ENCODE measurements at places on chromosomes 12 and 14. TPM values are rescaled to one million over a fixed set of nuclear protein-coding genes. Genes with fewer than 3 reads are reported as not detected.

The TPH2 gene
- total RNA-seq: not detected

The LTB4R2 gene
- 9.0 TPM for total RNA-seq

The TRHDE gene
- 13.5 TPM for total RNA-seq

The KCNC2 gene
- not detected for total RNA-seq

GRCh38 chr14:68820119-68820518, 27.3 kb upstream of the ZFP36L1 start:
- DNase-seq: no peak

GRCh38 chr12:116876151-116876869, 4.9 kb downstream of the HRK start:
- no peak for DNase-seq

DNA sequence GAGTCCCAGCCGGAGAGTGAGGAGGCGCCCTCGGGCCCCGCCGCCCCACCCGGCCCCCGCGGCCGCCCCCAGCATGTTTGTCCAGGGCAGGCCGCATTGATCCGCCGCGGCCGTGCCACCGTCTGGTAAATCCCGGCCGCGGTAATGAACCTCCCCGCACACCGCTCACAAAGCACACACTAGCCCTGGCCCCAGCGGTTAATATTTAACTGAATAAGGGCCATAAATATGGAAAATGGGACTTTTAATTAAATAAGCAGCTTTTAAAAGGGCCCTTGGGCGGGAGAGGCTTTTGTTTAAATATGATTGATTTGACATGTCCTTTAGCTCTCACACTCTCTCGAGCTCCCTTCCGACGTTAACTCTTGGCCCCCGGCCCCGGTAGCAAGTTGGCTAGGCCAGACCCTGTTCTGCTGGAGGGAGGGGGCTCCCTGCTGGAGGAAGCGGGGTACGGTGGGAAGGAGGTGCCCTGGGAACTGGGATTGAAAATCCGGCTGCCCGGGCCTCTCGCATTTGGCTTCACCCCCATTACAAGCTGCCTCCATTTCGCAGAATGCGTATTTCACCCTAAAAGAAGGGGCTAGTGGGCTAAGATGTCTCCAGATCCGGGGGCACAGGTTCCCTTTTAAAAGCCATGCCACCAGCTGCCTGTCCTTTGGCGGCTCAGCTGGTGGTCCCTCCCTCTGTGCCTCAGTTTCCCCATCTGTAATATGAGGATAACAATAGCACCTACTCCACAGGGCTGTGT, 199.8 kb downstream of the RBM19 start:
- DNase-seq: no peak

DNA sequence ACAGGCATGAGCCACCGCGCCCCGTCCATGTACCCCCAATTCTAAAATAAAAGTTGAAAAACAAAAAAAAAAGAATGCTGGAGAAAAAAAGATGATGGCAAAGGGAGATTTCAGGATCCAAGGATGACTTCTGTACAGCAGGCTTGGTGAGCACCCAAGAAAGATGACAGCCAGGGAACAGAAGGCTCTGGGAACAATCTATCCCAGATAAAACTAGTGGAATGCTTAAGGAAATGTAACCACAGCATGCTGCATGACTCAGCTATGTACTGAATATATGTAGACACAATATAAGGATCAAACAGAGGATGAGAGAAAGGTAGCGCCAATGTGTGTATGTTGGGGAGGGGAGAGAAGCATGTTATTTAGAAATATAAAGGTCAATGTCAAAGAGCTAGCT, 123.7 kb upstream of the TMTC1 start:
- no peak for DNase-seq

DNA sequence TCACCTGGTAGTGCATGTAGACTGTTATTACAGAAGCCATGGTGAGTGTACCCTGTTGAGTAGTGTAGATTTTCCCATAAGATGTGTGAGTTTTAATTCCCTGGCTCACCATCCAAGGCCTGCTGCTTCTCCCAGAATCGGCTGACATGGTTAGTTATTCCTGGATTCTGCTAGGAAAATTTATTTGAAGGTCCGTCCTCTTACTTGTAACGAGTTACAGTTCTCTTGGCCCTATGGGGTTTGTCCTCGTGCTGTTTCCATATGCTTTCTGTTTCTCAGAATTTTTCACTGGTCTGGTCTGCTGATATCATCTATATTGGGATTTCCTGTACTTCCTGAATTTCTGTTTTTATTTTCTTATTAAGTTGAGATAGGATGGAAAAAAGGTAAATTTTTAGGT, 423.3 kb upstream of the RGS6 start:
- DNase-seq: no peak

DNA sequence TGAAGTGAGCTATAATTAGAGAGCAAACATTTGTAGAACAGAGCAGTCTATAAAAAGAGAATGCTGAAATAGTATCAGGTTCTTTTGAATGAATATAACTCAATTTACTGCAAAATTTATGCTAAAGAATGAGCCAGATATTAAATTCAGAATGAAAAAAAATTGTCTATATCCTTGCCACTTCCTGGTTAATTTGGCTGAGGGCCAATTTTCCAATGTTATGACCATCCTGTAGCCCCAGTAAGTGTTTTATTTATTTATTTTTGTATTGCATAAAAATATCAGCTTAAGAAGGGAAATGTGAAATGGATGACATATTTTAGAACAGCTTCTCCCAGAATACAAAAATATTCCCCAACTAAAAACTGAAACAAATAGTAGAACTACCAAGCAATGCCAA, 263.4 kb downstream of the SOX5 start:
- no peak for DNase-seq

DNA sequence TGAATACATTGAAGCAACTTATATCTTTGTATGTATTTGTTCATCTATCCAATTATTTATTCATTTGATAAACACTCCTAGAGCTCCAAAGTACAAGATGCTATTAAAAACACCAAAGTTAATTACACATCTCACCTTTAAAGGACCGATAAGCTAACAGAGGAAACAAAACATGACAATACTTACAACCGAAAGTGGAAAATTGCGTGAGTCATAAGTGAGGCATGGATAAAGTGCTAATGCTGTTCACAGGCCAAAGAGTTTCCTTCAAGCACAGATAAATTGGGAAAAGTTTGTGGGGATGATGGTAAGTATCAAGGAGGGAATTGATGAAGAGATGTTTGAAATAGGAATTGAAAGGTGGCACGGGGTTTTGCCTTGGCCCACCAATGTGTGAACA, 172.8 kb upstream of the KITLG start:
- DNase-seq: no peak

DNA sequence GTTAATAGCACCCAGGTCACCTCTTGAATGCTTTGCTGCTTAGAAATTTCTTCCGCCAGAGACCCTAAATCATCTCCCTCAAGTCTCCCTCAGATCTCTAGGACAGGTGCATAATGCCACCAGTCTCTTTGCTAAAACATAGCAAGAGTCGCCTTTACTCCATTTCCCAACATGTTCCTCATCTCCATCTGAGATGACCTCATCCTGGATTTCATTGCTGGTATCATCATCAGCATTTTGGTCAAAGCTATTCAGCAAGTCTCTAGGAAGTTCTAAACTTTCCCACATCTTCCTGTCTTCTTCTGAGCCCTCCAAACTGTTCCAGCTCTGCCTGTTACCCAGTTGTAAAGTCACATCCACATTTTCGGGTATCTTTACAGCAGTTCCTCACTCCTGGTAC, 41.0 kb downstream of the KTN1 start:
- no peak for DNase-seq

- no peak for DNase-seq
Observed at GRCh38 chr12:124036657-124037109, 63.7 kb downstream of the ZNF664 start.

- no peak for DNase-seq
Observed at GRCh38 chr12:43066471-43066870, 476.9 kb upstream of the PRICKLE1 start.

- DNase-seq: no peak
Observed at GRCh38 chr12:70823182-70823976, 97.2 kb downstream of the PTPRR start.

DNA sequence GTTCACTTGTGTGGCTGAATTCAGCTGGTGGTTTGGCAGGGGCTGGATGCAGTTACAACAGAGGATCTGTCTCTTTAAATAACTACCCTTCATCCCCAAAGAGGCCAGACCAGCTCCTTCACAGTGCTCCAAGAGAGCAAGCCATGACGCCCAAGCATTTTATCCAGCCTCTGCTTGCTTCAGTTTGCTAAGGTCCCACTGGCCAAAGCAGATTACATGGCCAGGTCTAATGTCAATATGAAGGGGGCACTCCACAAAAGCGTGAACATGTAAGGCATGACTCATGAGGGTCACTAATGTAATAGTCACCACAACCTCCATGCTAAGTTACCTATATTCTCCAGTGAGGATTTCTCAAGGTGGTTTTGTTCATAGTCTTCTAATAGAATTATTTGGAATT, 62.9 kb downstream of the MARK3 start:
- DNase-seq: no peak

GRCh38 chr12:123705935-123706334, 6.2 kb upstream of the ATP6V0A2 start:
- no peak for DNase-seq

DNA sequence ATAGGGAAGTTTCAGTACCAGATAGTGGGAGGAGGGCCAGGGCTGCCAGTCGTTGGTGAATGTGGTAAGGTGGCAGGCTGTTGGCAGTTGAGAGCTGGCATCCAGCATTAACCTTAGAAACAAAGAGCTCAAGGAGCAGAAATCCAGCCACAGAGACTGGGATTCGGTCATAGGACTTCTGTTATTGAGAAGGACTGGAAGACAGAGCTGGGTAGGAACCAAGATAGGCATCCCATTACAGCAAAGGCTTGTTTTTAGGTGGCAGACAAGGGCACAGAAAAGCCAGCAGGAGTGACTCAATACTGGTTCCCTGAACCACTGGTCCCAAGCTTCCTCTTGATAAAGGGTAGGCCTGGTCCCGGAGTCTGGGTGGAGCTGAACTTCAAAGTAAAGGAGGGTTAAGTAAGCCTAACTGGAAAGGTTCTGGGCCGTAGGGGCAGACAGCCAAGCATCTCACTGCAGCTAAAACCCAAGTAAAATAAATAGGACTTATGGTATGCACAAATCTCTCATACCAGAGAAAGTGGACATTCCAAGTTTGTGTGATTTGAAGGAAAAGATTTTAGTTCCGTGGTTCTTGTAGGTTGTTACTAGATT, 147.9 kb downstream of the ETV6 start:
- no peak for DNase-seq

DNA sequence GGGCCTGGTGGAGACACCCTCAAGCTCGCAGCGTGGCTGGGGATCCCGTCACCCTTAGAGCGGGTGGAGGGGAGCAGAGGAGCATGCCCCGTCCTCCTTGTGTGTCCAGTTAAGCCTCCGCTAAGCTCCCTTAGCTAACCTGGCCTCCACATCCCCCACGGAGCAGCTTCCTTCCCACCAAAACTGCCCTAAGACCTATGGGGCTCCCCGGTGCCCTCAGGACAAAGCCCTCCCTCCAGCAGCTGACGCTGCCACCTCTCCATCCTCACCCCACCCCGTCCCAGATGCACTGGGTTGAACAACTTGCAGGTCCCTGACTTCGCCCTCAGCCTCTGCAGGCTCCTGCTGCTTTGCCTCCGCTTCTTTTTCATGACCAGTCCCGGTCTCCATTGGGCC, 4.0 kb downstream of the AHNAK2 start:
- no peak for DNase-seq

GRCh38 chr14:94660306-94660946, 48.2 kb downstream of the SERPINA3 start:
- no peak for DNase-seq

Measured in omental fat pad (tissue), 4 donors.